HCEC 1CT (cell line): ENCODE measurements at places on chromosomes 1 and 21.
A peak's percentile ranks its signal among the peaks of the same experiment; 100 is the strongest.

GRCh38 chr1:98398649-98399048, 262.9 kb upstream of the SNX7 start:
- DNase-seq, result peak; percentile 17

DNA sequence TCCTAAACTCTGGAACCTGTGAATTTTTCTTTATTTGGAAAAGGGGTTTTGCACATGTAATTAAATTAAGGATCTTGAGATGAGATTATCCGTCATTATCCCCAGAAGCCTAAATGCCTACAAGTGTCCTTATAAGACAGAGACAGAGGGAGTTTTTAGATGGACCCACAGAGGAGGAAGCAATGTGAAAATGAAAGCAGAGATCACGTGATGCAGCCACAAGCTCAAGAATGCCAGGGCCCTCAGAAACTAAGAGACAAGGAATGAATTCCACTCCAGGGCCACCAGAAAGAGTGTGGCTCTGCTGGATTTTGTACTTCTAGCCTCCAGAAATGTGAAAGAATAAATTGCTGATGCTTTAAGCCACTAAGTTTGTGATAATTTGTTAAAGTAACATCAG, 183.6 kb upstream of the UBE2U start:
- peak; percentile 81 for DNase-seq

DNA sequence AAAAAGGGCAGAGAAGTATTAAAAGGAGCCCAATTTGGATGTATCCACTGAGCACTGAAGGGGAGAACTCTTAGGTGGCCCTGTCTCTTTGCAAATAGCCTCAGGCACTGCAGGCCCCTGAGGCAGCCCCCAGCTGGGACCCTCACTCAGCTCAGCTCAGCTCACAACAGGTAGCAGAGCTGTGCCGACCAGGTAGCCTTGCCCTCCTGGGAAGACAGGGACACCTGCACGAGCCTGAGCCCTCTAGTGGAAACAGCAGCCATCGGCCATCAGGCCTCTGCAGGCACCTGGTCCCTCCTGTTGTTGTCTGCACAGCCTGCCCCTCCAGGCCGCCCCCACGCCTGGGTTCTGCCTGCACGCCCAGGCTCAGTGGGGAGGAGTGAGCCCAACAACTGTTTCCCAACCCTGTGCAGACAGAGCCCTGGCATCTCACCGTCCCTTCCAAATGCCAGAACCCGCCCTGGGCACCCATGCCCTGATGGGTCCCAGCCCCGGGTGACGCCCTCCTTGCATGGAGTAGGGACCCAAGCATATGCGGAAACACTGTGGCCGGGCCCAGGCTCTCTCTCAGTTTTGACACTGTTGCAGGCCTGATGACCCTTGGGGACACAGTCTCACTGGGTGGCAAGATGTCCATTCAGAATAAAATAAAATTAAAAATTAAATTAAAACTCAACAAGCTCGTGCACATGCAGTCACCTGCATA, 60.0 kb upstream of the AJAP1 start:
- no peak for DNase-seq

DNA sequence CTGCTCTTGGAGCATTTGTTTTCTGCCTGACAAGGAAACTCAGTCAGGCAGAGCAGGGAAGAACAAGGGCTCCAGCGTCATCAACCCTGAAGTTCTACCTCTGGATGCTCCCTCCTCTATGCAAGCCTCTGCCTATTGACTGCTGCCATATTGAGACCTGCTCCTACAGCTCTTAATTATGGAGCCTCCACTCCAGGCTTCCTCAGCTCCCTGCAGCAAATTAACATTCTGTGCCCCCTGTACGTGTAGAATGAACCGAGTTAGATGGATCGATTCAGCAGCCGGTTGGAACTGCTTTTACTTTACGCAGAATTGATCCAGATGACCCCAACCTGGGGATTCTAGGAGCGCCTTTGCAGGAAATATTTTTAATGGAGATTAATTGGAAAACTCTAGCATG, 68.7 kb downstream of the KIRREL1 start:
- DNase-seq, result no peak

- no peak for DNase-seq
Measured at GRCh38 chr1:46001081-46001785, 131.2 kb downstream of the PIK3R3 start.

- DNase-seq, result no peak
Measured at GRCh38 chr1:23357138-23357908, 12.3 kb downstream of the ZNF436 start.

- DNase-seq, result no peak
Measured at GRCh38 chr1:220595179-220595578, 67.2 kb downstream of the MARK1 start.

GRCh38 chr21:41931041-41931451, 22.8 kb downstream of the C2CD2 start:
- no peak for DNase-seq

DNA sequence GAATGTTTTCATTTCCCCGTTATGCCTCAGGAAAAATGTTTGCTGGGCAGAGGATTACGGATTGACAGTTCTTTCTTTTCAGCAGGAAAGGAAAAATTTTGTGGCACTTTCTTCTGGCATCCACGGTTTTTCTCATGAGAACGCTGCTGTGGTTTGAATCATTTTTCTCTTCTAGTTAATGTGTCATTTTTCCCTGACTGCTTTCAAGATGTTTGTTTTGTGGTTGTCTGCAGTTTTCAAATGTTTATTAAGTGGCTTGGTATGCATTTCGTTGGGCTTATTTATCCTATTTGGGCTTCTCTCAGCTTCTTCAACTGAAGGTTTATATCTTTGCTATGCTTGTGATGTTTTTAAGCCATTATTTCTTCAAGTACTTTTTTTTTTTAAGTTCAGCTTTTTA, 359.0 kb downstream of the RGS7 start:
- peak; percentile 30 for DNase-seq

DNA sequence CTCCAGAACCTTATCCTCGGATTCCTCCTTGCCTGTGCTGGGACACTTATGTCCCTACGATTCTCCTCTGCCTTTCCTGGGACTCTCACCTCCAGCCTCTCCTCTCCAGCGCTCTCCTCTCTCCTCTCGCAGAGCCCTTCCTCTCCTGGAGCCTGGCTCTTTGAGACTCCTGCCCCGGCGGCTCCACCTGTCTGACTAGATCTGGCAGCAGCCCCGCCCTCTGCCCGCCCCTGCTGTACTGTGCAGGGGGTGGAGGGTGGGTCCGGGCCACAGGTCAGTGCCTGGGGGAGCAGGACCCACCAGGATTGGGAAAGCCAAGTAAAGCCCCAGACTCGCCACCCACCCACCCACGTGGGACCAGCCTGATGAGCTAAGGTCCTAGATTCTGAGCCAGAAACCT, 1.6 kb downstream of the ELOVL1 start:
- DNase-seq, result no peak

DNA sequence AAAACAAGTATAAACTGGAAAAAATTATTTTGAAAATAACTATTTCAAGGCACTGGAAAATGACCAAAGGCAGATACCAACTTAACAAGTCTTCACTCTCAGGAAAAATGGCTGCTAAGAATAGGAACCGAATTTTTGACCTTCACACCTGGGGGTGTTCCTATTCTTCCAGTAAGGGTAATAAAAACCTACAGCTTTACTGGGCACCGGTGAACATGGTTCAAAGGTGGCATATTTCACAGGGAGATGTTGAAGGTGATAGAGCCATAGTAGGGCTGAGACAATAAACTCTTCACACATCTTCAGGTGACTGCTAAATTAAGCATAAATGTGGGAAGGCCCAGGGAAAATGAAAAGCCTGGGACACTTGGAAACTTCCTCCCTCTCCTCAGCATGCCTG, 65.4 kb upstream of the IFFO2 start:
- DNase-seq, result no peak

GRCh38 chr1:68815632-68816031, 318.8 kb upstream of the DEPDC1 start:
- DNase-seq, result no peak

DNA sequence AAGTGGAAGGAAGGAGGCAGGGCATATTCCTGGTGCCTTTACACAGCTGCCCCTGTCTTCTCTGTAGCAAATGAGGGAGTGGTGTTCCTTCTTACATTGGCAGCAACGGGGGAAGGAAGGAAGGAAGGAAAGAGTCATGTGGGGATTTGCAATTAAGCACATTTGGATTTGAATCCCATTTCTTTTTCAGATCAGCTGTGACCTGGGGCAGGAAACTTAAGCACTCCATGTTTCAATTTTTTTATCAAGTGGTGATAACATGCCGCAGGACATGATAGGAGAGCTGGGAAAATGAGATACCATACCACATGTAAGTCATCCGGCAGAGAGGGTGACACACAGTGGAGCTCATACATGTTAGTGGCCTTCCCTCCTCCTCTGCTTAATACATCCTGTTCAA, 186.8 kb downstream of the APP start:
- no peak for DNase-seq

- DNase-seq, result no peak
Measured at GRCh38 chr1:234871039-234871709, 257.5 kb downstream of the TOMM20 start.

- no peak for DNase-seq
Measured at GRCh38 chr1:89364954-89365550, 1.2 kb downstream of the GBP6 start.

DNA sequence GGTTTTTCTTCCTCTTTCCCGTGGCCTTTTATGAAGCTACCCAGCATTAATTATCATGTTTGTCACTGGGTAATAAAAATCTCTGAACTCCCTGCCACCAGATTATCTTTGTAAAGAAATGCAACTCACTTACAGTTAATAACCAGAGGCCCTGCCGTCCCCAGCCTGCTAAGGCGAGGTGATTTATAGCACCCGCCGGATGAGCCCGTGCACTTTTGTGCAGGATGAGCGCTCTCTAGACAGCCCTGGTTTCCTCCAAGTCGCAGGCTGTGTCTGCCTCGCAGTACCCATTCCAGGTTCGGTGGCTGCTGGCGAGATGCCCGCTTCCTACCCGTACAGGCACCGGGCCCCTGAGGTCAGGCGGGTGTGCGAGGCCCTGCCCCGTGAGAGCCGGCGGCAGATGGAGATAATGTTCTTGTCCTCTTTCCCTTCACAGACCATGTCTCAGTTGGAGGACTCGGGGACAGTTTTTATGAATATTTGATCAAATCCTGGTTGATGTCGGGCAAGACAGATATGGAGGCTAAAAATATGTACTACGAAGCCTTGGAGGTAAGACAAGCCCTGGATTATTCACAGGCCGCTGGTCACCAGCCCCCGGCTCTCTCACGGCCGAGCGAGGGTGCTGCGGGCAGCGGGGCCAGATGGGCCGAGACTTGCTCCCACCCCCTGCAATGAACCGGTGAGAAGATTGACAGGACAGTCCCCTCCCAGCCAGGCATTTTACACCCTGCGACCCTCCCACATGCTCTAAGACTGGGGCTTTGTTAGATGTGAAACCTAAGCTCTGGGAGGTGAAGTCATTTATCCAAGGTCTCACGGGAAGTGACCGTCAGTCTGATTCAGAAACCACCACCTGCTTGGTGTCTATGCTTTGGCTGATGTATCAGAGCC, 28.5 kb upstream of the SELENON start:
- no peak for DNase-seq

DNA sequence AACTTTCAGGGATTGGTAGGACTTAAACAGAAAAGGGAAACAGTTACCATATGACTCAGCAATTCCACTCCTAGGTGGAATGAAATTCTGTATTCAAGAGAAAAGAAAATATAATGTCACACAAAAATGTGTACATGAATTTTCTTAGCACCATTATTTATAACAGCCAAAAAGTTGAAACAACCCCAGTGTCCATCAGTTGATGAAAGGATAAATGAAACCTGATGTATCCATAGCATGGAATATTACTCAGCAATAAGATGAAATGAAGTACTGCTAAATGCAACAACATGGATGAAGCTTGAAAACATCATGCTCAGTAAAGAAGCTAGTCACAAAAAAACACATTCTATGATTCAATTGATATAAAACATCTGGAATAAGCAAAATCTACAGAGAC, 15.5 kb downstream of the EEIG2 start:
- DNase-seq, result peak; percentile 35

GRCh38 chr1:214718724-214719123, 115.7 kb downstream of the CENPF start:
- DNase-seq, result peak; percentile 16

DNA sequence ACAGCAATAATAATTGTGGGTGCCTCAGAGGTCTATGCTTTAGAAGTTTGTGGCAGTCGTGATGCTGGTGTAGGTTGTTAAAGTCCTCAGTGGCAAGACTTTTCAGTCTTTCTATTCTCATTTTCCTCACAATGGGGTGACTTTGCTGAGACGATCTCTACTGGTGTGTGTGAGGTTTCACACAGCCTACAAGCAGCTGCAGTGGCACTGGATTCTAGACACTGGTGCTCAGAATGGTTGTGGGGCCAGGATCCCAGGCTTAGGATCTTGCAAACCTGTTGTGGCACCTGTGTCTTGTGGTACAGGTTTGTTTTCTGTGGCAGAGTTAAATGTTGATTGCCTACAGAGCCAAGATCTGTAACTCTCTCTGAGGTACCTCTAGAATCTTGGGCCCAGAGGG, 581.2 kb downstream of the PTPRC start:
- DNase-seq, result no peak

DNA sequence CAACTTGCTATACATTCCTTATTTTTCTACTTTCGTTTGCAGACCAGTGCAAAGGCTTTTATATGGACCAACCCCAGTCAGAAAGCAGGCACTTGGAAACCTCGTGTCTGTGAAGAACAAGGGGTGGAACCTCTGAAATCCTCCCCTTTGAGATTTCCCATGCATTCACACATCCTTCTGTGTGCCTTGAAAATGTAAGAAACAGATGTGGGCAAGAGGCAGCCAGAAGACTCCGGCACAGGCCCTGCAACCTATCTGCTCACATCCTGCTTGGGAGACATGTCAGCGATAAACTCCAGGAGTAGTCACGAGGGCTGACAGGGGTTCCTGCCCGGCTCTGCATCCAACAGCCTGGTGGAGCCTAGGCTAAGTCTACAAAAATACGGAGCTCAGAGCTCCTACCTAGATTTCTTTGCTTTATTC, 42.5 kb downstream of the ETS2 start:
- no peak for DNase-seq

- no peak for DNase-seq
Measured at GRCh38 chr1:199945591-199945990, 81.9 kb upstream of the NR5A2 start.

- DNase-seq, result no peak
Measured at GRCh38 chr1:20476265-20477038, 9.6 kb downstream of the CAMK2N1 start.

GRCh38 chr1:181112071-181112929, 23.8 kb downstream of the IER5 start:
- DNase-seq, result peak; percentile 100

DNA sequence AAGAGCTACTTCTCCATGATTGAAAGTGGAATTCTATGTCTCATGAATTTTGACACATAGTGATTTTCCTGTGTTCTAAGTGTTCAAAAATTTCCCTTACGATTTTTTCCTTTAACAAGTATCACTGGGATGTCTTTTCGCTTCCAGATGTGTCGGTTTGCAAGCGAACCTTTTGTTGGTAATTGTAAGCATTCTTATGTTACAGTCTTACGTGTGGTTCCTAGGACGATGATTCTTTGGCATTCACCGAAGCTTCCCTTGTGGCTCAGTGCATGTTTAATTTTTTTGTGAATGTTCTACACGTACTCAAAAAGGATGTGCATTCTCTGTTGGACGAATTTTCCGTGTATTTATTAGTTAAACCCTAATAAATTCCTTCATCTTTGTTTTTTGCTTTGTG, 211.6 kb downstream of the CAMTA1 start:
- DNase-seq, result no peak
